ENCODE measurements at places on chromosomes 16 and 17.

DNA sequence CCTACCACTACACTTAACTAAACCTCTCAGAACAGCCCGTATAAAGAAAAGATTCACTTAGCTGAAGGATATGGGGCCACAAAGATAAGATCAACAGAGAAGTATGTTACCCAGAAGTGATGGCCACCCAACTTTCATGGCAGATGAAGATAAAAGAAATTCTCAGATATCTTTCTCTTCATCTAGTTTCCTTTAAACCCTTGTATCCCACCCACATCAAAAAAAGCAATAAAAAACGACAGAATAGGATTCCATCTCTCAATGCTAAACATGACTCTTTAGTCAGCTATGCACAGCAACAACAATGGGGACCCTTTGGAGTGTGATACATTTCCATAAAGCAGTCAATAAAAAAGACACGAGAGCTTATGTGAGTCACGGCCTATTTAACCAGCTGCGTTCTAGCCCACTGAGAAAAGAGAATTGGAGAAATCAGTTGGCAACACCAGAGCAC, 86.6 kb downstream of the SNX11 start:
- no peak for DNase-seq

GRCh38 chr17:76686538-76687297, 24.0 kb downstream of the MXRA7 start:
- no peak for DNase-seq

- DNase-seq = no peak
These were observed 18.7 kb upstream of the RBFOX3 start for GRCh38 chr17:79629548-79630049.

DNA sequence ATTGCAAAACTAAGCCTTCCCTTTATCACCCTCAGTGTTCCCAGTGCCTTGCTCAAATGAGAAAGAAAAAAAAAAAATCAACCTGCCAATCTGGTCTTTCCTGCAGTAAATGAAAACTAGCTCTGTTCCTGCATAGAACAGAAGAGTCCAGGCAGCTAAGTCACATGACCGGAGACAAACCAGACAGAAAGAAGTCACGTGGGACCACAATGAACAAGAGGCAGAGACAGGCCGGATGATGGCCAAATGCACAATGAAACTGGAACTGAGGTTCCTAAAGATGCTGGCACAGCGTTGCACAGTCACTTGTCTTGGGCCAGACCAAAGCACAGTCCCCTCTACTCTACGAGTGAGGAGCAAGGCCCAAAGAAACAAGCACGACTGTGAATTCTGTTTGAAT, 172.5 kb downstream of the GRIN2A start:
- DNase-seq = no peak

DNA sequence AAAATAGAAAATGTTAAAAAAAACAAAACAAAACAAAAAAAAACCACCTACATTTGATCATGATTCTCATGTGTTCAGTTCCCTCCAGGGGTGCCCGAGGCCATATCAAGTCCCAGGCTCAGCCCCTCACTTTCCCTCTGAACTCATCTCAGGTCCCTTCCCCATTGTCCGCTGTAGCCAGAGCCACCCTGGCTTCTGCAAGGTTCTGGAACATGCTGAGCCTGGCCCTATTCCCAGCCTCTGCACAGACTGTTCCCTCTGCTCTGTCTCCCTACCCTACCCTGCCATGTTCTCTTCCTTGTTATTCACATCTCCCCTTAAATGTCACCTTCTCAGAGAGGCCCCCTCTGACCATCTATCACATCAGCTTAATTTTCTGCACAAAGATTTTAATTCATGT, 46.9 kb downstream of the TK2 start:
- no peak for DNase-seq

DNA sequence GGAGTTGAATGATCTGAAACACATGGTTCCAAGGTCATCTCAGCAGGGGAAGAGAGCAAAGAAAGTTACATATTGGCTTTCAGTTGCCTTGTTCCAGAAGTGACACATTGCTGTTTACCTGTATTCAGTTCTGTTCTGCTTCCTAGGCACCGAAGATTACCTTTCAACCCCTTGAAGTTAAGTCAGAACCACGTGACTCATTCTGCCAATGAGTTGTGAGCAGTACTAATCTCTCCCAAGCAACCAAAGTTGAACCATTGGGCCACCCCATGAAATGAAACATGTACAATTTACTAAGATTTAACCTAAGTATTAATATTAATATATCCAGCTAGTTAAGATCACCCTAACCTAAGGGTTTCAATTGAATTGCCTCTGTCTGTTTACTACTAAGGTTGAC, 439.2 kb upstream of the MAF start:
- no peak for DNase-seq

DNA sequence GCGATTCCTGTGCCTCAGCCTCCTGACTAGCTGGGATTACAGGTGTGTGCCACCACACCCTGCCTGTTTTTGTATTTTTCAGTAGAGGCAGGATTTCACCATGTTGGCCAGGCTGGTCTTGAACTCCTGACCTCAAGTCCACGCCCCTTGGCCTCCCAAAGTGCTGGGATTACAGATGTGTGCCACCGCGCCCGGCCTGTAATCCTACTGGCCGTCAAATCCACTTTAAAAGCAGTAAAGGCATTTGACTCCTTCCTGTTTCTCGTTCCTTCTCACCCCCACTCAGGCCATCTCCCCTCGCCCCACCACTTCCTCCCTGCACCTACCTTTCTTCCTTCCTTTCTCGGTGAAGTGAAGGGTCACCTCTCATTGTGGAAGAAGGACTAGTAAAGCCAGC, 69.4 kb upstream of the CREBBP start:
- DNase-seq = no peak

GRCh38 chr17:65457183-65457582, 104.3 kb downstream of the AXIN2 start:
- no peak for DNase-seq

DNA sequence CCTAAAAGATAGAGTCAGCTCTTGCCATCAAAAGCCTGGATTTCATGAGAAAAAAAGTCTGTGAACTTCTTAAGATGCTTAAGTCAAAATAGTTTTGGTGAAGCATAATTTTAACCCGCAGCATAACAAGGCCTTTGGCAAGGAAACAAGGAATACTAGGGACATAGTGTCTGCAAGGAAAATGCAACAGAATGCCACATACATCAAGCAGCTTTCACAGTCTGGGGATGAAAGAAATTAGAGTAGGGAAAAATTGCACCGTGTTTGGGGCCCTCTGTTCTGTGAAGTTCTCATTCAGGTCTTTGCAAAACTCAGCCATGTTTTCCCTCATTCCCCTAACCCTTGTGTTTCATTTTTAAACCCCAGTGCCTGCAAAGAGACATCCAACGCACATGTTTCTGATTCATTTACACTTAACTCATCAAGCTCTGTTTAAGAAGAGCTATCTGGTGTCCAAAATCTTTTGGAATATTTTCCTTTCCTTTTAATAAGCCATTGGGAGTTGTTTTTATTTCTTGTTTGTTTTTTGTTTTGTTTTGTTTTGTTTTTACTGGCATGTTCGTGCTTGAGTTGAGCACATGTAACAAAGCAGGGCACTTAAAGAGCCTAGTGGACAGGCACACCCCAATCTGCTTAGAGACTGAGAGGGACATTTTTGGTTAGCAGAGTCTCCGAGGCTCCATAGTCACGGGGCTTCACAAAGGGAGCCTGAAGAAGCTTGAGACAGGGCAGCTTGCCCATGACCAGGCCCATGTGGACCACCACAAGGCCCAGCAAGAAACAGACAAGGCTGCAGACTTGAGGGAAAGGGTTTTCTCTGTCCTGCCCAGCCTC, 116.5 kb downstream of the ANKFN1 start:
- DNase-seq = no peak

DNA sequence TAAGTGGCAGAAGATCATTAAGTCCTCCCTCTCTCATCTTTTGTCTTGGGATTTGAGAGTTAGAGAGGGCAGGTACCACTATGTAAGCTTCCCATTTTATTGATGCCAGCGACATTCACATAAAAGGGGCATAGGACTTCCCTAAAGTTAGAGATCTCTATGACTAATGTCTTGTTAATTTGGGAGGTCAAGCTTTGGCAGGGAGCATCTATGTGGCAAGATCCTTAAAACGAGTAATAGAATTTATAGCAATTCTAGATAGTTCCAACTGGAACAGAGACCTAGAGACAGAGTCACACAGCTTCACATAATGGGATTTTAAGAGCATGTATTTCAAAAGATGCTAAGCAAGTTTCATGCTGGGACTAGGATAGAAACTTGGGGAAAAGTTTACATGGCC, 308.0 kb downstream of the MAP2K6 start:
- no peak for DNase-seq

DNA sequence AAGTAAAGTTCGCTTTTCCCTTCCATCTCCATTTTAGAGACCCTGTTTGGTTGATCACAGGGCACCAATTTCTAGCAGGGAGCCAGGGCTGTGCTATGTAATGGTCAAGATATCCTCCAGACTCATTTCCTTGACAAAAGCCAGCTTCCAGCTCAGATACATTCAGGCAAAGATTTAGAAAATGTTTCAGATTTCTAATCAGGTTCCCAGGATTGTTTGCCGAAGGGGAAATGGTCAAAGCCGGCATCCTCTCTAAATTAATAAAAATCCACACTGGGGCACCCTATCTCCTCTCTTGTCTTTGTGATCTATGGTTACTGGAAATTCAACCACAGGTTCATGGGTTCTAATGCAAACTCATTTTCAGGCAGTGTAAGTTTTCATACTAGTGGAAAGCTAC, 686.8 kb upstream of the KIF2B start:
- no peak for DNase-seq

Measured in NCI-H1417 treated with DMSO at 0.1 percent for 48 hours (cell line).